ENCODE measurements at places on chromosomes 11 and 22. TPM values are rescaled to one million over a fixed set of nuclear protein-coding genes. Genes with fewer than 3 reads are reported as not detected.

Gene ZC3H12C
- polyA plus RNA-seq: 7.2 TPM

- DNase-seq: no peak
Measured at GRCh38 chr22:21876486-21877176, 9.2 kb upstream of the MAPK1 start.

- no peak for DNase-seq
Measured at GRCh38 chr11:72635933-72636332, 38.3 kb downstream of the PDE2A start.

GRCh38 chr11:17014321-17014832 lies at the start of gene PLEKHA7:
Gene PLEKHA7 (minus strand): TSS chr11:17014414. CDS start chr11:17014401, 13 bp downstream.
- DNase-seq: no peak

DNA sequence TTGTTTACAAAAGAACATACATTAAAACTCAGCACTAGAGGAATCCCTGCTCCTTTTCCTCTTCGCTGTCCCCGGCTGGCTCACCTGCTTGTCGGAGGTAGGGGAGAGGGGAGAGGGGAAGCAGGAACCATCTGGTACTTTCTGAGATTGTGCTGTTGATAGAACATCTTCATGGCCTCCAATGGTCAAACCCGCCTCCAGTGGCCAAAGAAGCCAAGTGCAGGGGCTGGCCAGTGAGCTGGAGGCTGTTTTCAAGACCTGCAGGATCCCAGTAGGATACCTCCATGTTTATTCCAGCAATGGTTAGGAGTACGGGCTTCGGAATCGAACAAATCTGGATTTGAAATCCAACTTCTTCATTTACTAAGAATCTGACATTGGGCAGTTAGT lies 92.6 kb downstream of the PKNOX2 start:
- DNase-seq: no peak
